Eye (tissue), 1 donor: ENCODE measurements at places on chromosomes 7 and 10.

- DNase-seq = no peak
These were observed 48.6 kb upstream of the PPIF start for GRCh38 chr10:79298403-79299244.

DNA sequence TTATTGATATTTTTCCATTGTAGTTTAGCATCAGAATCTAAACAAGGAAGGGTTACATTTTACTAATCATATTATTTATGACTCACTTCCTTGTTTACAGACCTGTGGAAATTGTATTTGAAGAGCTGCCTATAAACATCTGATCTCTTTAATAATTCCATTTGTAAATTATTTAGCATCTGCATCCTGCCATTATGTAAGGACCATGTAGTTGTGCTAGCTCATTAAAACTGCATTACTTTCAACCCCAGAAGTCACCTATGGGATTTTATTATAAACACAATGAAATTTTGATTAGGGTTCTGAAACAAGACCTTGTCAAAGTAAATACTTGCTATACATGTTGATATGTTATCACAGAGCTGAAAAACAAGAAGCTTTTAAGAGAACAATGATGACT is 146.8 kb upstream of the SLC26A5 start:
- DNase-seq = no peak

DNA sequence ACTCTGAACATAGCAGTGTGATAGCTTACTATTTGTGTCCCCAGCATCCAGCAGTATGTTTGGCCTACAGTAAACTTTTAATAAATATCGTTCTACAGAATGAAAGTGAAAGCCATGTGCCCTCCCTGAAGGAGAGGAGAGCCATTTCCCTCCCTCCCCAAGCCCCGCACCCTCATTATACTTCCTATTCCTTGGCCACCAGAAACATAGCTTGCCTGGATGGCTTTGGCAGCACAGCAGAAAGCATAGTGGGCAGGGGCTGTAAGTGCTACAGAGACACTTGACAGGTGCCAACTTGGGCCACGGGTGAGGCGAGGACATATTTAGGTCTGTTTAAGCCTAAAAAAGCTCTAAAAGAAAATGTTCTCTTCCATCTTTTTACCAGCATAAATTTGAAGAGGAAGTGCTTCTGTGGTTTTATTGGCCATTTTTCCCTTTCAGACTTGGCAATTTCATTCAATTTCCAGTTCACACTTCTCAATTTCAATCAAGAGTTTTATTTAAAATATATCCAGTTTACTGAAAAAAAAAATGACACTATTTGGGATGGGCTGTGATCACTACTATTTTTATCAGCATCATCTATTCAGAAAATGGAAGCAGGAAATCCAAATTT is 12.7 kb downstream of the HHEX start:
- peak; percentile 4 for DNase-seq

GRCh38 chr7:101553018-101553770 is 75.9 kb downstream of the MYL10 start:
- DNase-seq = no peak

- DNase-seq = no peak
These were observed 207.8 kb downstream of the TFEC start for GRCh38 chr7:115822801-115823200.

DNA sequence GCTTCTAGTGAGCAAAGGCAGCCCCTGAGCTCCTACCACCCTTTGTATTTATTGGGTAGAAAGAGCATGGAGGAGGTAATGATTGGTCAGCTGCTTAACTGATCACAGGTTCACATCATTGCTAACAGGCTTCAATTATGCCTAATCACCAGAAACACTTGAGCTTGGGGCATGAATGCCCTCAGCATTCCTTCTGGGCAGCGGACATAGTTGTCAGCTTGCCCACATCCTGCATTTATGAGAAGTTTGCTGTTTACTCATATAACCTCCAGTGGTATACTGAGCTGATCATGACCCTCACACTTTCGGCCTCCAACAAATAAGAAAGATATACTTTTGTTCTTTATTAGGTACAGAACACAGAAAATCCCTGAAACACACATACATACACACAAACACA is 140.3 kb upstream of the ODAD2 start:
- no peak for DNase-seq

DNA sequence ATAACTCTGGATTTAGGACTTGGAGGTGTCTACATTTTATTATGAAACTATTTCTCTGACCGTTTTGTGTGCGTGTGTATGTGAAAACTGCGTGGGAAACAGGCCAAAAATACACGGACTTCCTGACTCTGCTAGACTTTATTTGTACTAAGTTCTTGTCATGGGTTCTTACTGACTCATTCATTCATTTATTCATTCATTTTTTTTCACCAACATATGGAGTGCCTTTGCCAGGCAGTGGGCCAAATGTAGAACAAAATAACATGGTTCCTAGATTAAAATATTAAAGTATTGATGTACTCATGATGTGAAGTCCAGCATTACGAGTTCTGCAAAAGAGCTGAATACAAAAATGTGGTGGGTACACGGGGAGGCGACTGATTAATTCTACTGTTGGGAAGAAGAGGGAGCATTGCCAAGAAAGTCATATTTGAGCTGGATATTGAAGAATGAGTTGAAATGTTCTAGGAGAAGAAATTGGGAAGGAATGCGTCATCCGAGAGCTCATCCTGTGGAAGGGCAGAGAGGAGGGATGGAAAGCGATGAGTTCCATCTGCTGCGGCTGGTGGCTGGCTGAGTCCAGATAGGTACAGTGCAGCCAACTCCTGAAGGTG is 24.6 kb downstream of the CACNB2 start:
- peak; percentile 32 for DNase-seq

DNA sequence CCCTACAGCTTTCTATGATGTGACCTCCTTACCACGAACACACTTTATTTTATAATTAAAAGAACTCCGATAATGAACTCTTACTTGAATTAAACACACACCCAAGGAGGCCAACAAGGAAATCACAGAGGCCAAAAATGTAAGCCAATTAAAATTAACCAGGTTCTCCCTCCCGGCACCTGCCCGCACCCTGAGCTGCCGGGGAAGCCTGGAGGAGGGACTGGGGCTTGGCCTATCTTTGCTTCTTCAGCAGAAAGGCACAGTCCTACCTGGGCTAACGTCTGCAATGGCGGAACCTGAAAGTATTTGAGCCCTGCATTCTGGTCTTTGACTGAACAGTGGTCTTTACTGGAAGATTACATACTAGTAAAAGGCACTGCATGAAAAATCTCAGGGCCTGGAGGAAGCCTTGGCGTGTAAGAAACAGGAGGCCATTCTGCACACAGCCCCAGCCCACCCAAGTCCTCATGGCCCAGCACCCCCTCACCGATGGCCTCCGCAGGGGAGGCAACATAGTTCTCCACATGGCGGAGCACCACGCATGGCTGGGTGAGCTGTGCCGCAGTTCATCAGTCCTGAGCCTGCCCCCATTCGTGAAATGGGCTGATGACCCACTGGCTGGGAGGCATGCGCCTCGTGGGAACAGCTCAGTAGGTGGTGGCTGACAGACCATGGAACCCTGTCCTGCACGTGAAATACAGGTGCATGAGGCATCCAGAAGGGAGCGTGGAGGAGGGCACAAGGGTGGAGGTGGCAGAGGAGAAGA is 173.8 kb downstream of the PARD3 start:
- no peak for DNase-seq

DNA sequence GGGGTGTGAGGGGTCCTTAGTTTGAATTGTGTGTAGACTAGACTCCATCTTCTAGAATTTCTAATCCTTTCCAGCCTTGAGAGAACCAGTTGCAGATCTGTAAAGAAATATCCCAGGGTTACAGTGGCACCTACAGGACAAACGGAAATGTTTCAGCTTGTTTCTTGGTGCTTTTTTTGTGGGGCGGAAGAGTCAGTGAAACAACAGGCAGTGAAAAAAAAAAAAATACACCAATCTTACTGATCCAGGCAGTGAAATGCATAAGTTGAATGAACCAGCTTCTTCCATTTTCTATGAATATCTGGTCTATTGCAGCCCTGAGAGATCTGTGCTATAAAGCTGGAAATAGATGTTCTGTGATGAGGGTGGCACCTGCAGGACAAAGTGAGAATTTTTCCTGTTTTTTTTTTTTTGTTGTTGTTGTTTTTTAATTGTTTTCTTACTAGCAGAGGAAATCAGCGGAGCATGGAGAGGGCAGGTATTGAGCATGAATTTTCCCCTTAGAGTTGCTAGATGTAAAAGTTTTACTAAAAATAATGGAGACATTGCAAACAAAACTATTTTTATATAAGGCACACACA is 81.9 kb upstream of the DYNC1I1 start:
- peak; percentile 87 for DNase-seq

GRCh38 chr7:73668103-73668885 is 663 bp downstream of the VPS37D start:
- DNase-seq = peak; percentile 83

GRCh38 chr7:12244694-12245093 is 33.6 kb downstream of the TMEM106B start:
- no peak for DNase-seq

GRCh38 chr10:68756246-68756645 is 35.2 kb downstream of the CCAR1 start:
- DNase-seq = no peak

DNA sequence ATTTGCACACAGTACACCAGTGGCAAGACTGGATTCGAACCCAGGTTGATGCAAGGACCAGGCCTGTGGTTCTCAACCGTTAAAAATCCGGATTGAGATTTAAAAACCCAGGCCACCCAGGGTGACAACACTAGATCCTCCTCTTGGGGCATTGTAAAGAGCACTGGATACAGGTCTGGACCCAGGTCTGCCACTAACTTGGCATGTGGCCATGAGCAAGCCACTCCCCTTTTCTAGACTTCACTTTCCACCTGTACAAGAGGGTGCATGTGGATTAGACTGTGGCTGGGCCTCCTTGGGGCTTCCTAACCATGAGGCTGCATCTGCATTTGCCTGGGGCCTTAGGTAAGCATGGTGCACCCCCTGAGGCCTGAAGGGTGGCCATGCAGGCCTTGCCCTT is 21.7 kb upstream of the SLC29A3 start:
- DNase-seq = no peak

GRCh38 chr7:142632271-142633134 is 116.8 kb upstream of the PRSS1 start:
- peak; percentile 91 for DNase-seq

GRCh38 chr10:14695847-14696480 is 78.7 kb downstream of the FAM107B start:
- no peak for DNase-seq

- no peak for DNase-seq
These were observed 252.3 kb upstream of the GLI3 start for GRCh38 chr7:42489299-42489698.

DNA sequence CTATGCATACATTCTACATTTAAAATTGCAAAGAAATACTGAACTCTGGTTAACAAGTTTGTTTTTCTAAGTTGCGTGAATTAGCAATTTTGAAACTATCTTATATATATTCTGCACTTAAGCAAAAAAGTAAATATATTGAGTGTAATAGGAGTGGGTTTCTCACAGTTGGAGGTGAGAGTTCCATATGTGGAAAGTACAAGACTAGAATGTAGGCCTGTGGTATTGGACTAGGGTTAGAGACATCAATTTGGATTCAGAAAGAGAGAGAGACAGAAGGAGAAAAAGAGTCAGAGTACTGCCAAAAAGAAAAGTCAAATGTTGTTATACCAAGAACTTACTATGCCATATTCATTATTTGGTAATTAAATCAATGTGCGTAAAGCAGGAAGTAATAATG is 47.3 kb upstream of the ITGB8 start:
- no peak for DNase-seq

GRCh38 chr10:17427666-17428350 is 26.6 kb downstream of the ST8SIA6 start:
- no peak for DNase-seq

GRCh38 chr10:52318822-52319464 is 4.9 kb downstream of the DKK1 start:
- DNase-seq = no peak

- DNase-seq = no peak
These were observed 7.2 kb upstream of the EPHA1 start for GRCh38 chr7:143415742-143416397.

DNA sequence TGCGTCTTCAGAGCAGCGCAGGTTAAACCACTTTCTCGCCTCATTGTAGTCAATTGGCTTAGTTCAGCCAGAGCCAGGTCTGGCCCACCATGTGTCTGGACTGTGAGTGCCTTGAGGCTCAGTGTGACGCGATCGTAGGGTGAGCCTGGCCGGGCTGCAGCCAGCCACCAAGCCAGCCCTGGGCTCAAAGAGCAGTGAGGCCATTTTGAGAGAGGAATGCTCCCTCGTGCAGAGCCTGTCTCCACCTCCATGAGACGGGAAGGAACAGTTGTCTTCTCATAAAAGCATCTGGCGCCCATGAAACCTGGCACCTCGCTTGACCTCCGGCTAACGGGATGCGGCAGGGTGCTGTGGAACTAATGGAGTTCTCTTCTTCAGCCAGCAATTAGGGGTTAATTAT is 34.5 kb downstream of the LHPP start:
- no peak for DNase-seq

GRCh38 chr7:55526770-55527169 is 45.5 kb downstream of the VOPP1 start:
- DNase-seq = peak; percentile 96

DNA sequence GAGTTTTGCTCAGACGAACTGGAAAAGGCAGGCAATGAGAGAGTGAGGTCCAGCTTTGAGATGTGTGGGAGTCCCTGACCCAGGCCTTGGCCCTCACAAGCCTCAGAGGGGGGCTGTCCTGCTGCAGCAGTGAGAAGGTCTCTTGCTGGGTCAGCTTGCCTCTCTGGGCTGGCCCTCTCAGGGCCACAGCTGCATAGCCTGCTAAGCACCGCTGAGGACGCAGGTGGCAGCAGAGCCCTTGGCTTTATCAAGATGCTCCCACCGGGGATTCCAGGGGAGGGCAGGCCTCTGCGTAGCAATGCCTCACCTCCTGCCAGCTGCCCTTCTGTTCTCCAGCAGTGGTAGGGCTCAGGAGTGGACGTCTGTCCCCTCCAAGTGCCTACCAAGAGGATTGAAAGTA is 128.7 kb downstream of the COBL start:
- peak; percentile 80 for DNase-seq

DNA sequence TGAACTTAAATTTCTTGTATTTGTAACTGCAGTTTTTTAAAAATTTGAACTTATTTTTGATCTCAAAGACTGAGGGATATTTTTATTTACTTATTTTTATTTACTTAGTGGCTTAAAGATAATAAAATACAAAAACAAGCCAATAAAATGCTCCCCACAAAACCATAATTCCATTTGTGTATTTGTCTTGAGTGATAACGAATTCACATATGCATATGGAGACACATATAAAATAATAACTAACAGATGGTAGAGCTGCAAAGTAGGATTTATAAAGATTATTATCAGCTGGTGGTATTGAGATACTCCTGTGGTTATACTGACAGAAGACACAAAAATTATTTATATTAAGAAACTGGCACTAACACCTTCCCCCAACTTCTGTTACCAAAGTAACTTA is 90.2 kb upstream of the RPA3 start:
- no peak for DNase-seq

- no peak for DNase-seq
These were observed 80.5 kb downstream of the ELAPOR2 start for GRCh38 chr7:86978808-86979506.

- DNase-seq = no peak
These were observed 226.7 kb upstream of the MDFIC start for GRCh38 chr7:114695182-114695581.

GRCh38 chr10:132536241-132536876 is 1.2 kb upstream of the INPP5A start:
- DNase-seq = no peak
